ENCODE measurements at places on chromosomes 11 and 22.

- peak; percentile 11 for DNase-seq
These were observed 34.5 kb upstream of the TH start for GRCh38 chr11:2205981-2206690.

DNA sequence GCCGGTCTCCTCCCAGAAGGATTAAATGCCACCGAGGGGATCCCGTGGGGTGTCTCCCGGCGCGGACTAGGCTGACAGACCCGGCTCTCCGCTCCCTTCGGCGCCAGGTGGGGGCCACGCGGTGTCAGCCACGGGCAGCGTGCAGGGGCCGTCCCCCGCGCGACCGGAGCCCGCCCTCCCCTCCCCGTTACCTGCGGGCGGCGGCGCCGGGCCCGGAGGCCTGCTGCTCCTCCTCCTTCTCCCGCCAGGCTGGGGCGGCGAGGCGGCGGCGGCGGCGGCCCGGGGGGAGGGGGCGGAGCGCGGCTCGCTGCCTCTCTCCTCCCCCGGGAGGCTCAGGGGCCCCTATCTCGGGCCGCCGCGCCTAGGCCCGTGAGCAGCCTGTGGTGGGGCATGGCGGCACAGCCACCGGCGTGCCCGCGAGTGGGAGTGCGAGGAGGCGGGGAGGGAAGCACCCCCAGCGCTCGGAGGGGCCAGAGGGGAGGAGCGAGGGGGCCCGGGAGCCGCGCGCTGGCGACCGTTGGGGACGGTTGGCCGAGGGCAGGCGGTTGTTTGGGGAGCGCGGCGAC lies 450 bp downstream of the ZBTB44 start:
- peak; percentile 70 for DNase-seq

DNA sequence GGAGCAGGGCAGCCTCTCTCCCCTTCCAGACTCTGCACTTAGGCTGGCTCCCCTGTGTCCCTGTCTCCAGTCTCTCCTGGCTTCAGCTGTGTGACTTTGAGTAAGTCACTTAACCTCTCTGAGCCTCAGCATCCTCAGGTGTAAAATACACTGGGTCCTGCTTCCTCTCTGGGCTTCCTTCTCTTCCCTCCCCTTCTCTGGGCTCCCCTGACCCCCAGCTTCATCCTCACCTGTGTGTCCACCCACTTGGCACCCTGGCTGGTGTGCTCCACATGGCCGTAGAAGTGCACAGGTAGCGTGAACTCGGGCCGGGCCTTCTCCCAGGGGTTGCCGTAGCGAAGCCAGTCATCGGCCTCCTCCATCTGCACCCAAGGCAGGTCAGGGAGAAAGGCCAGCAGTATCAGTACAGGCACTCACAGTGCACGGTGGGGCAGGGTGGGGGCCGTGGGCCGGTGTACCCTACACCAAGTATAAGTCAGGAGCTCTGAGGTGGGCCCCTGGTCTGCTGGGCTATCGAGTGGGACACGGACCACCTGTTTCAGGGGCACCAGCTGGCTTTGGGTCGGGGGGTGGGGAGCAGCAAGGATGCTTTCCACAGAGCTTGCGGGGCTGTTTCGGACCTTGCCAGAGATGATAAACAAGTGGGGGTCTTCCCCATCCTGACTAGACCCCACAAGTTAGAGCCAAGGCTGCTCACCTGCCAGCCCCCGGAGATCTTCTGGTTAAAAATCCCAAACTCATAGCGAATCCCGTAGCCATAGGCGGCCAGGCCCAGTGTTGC lies 2.0 kb downstream of the PYGM start:
- peak; percentile 13 for DNase-seq

- no peak for DNase-seq
These were observed 103.8 kb downstream of the GRIK4 start for GRCh38 chr11:120615391-120615790.

- DNase-seq, result no peak
These were observed 85.3 kb upstream of the TP53I11 start for GRCh38 chr11:45036010-45036409.

GRCh38 chr11:66020618-66021357 lies 5.5 kb downstream of the CATSPER1 start:
- no peak for DNase-seq

- no peak for DNase-seq
These were observed 105.6 kb downstream of the ATXN10 start for GRCh38 chr22:45777046-45777851.

GRCh38 chr11:22556381-22556780 lies 69.2 kb downstream of the FANCF start:
- no peak for DNase-seq

DNA sequence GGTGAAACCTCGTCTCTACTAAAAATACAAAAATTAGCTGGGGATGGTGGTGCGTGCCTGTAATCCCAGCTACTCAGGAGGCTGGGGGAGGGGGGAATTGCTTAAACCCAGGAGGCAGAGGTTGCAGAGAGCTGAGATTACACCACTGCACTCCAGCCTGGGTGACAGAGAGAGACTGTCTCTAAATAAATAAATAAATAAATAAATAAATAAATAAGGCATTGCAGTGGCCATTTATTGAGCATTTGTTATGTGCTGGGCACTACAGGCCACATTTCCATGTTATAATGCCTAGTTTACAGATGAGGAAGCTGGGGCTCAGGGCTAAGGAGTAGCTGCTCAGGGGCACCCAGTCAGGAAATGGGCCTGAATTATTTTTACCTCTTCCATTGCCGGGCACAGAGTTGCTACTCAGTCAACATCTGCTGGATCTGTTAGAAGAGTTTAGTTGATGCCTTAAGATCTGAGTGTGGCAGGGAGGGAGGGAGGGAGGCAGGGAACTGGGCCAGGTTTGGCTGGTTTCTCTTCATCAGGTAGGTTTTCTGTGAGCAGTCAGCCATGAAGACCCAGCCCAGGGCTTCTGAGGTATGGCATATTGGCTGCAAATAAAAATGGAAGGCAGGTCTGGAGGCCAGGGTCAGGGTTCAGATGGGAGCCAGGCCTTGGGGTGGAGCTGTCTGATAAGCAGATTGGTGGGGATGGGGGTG lies 5.6 kb downstream of the PVALB start:
- DNase-seq, result no peak

- no peak for DNase-seq
These were observed 2.3 kb downstream of the IL2RB start for GRCh38 chr22:37147186-37147990.

DNA sequence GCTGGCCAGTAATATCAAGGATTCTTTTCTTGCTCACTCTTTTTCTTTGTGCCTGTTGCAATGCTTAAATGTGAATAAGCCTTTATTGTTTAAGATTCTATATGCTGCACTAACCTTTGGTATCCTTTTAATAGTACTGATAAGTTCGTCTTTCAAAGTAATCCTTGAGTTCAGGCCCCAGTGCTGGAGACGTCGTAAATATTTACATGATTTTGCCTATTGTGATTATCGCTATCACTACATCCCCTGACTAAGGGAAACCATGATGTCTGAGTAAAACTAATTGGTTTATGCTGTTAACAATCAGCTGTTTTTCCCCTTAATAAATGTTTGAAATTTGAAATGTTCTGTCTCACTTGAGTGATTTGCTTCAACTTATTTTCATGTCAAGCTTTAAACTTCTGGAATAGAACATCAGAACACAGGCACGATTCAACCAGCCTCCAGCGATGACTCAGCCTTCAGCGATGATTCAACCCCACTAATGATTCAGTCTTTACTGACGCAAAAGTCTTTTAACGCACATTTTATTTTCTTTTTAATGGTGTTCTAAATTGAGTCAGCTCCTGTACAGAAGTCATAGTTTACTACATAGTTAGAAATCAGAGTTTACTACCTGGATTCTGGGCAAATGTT lies 3.9 kb downstream of the HTATIP2 start:
- peak; percentile 64 for DNase-seq

DNA sequence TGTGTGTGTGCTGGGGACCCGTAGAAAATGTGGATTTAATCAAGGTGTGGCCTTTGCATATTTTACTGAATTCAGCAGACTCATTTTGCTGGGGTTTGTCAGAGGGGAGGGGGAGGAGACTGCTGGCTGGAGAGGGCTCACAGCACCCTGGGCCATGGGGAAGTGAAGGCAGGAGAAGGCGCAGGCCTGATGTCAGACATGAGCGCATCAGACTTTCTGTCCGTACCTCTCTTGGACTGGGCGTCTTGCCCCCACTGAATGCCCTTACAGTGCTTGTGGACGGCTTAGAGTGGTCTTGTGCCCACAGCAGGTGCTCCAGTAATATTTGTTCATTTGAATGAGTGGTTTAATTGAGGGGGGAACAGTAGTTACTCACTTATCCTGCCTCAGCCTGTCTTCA lies 75.2 kb downstream of the TEAD1 start:
- DNase-seq, result no peak

- no peak for DNase-seq
These were observed 41.3 kb downstream of the NARS2 start for GRCh38 chr11:78533399-78533798.

- DNase-seq, result no peak
These were observed 47.1 kb upstream of the CTSC start for GRCh38 chr11:88384669-88385005.

DNA sequence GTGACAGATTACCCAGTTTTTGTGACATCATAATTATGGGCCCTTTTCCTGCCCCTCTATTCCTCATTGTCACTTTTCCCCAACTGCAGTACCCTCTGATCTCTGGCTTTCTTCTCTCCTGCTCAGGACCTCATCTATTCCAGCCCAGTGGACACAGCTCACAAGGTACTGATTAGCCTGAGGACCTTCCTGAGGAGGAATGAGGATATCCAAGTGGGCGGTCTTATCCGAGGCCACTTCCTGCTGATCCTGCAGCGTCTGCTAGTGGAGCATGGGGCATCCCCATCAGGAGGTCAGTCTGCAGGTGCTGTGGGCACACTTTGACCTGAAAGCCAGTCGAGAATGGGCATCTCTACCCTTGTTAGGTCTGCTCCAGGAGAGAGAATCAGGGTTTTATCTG lies 24.5 kb upstream of the CCDC134 start:
- no peak for DNase-seq

DNA sequence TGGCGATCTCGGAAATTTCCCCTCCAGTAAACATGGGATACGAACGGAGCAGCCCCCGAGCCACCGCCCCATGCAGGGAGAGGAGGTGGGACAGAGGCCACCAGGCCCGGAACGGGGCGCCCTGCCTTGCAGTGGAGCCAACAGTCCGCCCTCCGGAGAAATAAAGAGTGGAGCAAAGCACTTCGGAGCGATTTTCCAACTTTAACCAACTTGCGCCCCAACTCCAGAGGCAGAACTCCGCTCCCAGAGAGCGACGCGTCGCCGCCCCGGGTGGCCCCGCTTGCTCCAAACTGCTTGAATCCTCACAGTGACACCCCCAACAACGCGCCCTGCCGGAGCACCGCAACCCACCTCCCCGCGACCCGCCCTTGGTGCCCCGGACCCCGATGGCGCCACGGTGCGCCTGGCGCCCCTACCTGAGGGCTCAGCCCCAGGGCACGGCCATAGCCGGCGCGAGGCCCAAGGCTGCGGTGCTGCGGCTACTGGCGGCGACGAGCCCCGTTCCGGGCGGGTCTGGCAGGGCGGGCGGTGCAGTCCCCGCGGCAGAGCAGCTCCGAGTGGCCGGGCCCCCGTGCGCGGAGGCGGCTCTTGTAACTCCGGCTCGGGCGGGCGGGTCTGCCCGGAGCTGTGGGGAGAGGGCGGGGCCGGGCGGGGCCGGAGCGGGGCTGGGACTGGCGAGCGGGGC lies at the start of gene AHNAK:
TSS of gene AHNAK (minus strand) at position 563 of the 685 bp plus-strand sequence. CDS start 10,708 bp downstream, outside the sequence.
- peak; percentile 61 for DNase-seq

DNA sequence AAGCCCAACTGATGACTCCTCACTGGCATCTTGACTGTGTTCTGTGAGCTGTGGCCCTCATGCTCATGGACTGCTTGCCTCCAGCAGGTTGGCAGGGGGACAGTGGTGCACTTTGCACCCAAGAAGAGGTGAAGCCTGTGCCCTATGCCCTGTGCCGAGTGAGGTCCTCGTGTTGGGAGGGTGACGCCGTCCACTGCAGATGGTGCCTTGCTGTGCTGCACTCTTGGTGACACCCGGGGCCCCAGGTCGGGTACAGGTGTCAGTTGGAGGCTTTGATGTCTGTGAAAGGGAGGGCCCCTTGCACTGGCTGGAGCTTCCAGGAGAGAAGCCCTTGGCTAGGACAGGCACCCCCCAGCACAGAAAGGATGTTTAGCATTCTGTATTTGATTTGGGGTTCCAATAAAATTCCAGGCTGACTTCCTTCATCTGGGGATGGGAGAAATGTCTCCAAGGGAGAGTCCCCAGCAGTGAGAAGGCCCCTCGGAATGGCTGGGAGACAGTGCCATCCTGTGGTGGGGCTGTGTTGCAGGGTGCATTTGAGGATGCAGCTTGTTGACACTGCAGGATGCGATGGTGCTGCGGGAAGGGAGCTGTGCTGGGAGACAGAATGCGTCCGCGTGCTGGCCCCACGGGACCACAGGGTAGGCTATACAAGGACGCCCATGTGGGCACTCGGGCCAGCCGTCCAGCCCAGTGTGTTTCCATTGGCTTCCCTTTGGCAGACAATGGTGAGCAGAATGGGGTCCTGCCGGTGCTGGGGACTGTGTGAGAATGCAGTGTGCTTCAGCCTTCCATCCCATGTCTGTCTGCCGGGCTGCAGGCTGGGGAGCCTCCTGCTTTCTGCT lies 2.5 kb upstream of the ZDHHC8 start:
- DNase-seq, result peak; percentile 57

GRCh38 chr22:36510966-36511881 lies 4.4 kb upstream of the FOXRED2 start:
- DNase-seq, result peak; percentile 42

GRCh38 chr22:24037851-24038765 lies 27.0 kb downstream of the CABIN1 start:
- peak; percentile 29 for DNase-seq

DNA sequence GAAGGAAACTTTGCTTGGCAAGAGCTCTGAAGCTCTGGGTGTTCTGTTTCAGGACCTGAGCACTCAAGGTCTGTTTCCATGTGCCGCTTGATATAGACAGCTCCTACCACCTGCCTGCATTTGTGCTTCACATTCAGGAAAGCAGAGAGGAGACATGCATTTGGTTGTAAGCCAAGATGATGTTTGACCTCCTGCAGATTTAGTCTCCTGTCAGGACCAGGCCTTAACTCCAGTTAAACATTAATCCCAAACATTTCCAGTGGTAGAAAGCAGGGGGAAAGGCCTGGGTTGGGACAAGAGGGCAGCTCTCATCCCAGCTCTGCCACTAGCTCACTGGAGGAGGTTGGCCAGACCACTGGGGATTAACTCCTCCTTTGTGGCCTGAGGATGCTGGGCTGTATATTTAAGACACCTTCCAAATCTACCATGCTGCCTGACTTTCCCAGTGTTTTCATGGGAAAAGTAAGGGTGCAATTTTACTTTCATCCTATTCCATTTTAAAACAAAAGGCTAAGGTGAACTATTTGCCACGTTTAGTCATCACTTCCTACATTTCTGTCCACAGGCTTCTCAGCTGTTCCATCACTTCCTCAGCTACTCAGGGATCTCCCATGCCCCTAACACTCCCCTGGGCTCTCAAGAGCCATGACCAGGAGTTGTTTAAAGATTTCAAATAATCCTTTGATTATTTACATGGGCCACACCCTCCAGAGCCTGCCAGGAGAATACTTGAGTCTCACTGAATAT lies 80.9 kb downstream of the INSC start:
- no peak for DNase-seq

GRCh38 chr22:46038516-46039430 lies 61.8 kb upstream of the WNT7B start:
- DNase-seq, result no peak

GRCh38 chr22:37480387-37481346 lies 5.5 kb downstream of the MFNG start:
- no peak for DNase-seq

GRCh38 chr11:69599502-69599901 lies 41.5 kb upstream of the CCND1 start:
- DNase-seq, result no peak

Data from activated CD8-positive, alpha-beta memory T cell treated with anti-CD3 and anti-CD28 coated beads, Interleukin-2, amount 50 U/mL, for 4 hours (primary cell).